ENCODE measurements at places on chromosomes 4 and X. TPM values are rescaled to one million over a fixed set of nuclear protein-coding genes. Genes with fewer than 3 reads are reported as not detected.

Gene FGFBP2
- total RNA-seq, result not detected

Gene SERTM2
- total RNA-seq, result not detected

DNA sequence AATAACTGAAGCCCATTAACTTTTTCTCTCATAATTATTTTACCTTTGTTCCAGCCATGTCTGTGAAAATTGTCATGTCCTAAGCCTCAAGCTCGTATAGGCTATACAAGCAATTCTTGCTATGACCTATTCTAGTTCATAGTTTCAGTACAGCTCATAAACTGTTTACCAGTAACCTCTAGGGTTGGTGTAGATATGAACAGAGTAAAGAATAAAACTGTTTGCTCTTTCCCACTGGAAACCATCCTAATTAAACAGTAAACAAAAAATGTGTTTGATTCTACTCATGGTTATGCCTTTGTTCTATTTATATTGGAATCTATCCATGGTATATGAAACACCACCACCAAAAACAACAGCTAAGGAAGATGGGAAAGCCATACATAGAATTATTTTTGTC, 1444.0 kb upstream of the PCDH7 start:
- no peak for DNase-seq

GRCh38 chr4:55729351-55730279, 90.0 kb upstream of the EXOC1L start:
- DNase-seq, result no peak

DNA sequence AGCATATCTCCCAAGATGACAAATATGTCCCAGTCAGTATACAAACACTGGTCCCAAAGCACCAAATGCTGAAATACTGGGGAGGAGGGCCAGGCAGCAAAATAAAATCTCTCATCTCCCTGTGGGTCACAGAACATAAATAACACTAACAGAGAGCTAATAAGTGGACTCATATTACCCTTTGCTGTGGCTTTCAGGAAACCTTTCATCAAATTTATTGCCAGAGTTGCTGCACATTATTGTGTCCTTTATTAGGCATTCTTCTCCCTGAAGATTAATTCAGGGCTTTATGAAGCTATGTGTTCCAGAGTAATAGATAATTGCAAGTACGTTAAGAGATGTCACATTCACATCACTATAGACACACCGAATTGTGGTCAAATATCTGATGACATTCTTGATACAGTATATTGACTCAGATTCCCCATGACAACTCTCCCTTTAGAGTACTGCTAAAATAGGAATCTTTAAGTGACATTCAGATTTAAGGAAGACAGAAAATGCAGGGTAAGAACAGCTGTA, 124.1 kb upstream of the PRR32 start:
- DNase-seq, result no peak

- no peak for DNase-seq
Measured at GRCh38 chrX:110359273-110359672, 625 bp downstream of the RTL9 start.

DNA sequence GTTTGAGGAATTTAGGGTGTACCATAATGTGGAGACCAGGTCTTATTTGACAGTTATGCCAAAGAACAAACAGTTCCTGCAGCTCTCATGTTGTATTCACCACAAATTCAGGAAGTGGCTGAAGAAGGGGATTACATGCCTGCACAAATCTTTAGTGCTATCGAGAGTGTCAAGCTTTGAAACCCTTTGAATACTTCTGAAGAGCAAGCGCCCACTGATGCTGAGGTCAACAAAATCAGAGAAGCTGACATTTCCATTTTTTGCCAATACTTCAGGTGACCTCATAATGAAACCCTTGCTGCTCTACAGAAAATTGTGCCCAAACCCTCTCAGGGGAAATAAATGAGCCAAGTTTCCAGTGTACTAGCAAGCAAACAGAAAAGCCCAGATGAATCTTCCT, 28.4 kb downstream of the PAK3 start:
- no peak for DNase-seq

GRCh38 chr4:10316851-10317250, 140.4 kb downstream of the ZNF518B start:
- DNase-seq, result no peak

DNA sequence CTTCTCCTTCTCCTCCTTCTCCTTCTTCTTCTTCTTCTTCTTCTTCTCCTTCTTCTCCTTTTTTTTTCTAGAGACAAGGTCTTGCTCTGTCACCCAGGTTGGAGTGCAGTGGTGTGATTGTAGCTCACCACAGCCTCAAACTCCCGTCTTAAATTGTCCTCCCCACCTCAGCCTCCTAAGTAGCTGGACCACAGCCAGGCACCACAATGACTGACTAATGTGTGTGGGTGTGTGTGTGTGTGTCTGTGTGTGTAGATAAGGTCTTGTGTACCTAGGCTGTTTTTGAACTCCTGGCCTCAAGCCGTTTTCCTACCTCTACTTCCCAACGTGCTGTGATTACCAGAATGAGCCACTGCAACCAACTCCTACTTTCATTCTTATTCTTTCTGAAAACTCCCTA, 390.9 kb downstream of the ADAM29 start:
- no peak for DNase-seq

- no peak for DNase-seq
Measured at GRCh38 chr4:187996502-187997177, 1.1 kb downstream of the ZFP42 start.

DNA sequence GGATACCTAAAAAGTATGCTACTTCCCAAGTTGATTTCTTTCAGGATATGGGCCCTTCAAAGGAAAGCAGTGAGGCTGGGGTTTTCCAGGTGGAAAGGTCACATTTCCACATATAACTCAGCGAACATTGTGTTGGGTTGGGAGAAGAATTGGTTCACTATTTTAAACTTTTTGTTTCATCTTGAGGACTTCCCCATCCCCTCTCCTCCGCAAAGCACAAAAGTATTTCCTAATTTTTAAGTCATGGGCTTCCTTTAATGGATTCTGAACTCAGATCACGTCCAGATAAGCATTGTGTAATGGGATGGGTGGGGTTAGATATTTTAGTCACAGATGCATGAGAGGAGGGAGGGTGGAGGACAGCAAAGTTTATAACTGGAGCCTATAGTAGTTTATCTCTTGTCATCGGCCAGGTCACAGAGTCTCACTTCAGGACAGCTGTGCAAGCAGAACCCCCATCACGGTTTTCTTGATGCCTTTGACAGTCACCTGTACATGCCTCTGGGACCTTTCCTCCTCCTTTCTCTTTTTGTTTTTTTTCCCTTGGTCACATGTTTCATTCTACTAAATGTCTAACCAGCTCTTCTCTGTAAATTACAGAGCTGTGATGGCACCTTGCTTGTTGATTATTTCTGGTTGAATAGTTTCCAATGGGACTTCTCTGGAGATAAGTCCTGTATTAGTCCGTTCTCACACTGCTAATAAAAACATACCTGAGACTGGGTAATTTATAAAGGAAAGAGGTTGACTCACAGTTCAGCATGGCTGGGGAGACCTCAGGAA, 115.4 kb downstream of the PTTG2 start:
- DNase-seq, result no peak

Gene PABPC5
- not detected for total RNA-seq

Gene PFKFB1
- total RNA-seq, result 0.78 TPM

- DNase-seq, result no peak
Measured at GRCh38 chr4:150997141-150997540, 17.9 kb downstream of the LRBA start.

GRCh38 chrX:29172880-29173279, 585.6 kb downstream of the IL1RAPL1 start:
- DNase-seq, result no peak

DNA sequence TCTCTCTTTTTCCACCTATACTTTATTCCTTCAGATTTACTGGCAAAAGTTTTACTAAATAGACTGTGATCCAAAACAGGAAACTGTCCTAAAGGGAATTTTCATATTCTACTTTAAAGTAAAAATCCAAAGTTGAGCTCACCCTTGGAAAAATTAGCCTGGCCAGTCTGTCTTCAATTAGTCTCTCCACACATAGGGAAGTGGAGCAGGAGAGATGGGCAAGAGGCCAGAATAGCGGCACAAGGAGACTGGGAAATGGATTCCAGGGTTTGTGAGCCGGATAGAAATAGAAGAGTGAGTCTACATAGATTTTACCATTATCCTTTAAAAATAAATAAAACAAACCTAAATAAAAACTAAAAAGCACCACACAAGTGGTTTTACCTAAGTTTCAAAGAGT, 16.2 kb upstream of the FRMD7 start:
- no peak for DNase-seq

- DNase-seq, result no peak
Measured at GRCh38 chrX:19627081-19627480, 111.8 kb upstream of the MAP3K15 start.

Gene UBA6
- 55.1 TPM for total RNA-seq

Gene TMEM271
- not detected for total RNA-seq

- no peak for DNase-seq
Measured at GRCh38 chr4:54315561-54316538, 86.8 kb downstream of the PDGFRA start.

GRCh38 chrX:120426599-120426998, 42.5 kb downstream of the LAMP2 start:
- no peak for DNase-seq

Gene GLUD2
- 0.44 TPM for total RNA-seq

- DNase-seq, result no peak
Measured at GRCh38 chr4:38531141-38531727, 132.8 kb upstream of the KLF3 start.

GRCh38 chr4:181858741-181859140, 384.5 kb upstream of the TENM3 start:
- no peak for DNase-seq

- no peak for DNase-seq
Measured at GRCh38 chrX:150094375-150094774, 156.1 kb upstream of the EOLA2 start.

- no peak for DNase-seq
Measured at GRCh38 chr4:113700602-113701150, 60.9 kb downstream of the CAMK2D start.

Gene WNK3
- 0.81 TPM for total RNA-seq

Gene LNX1
- not detected for total RNA-seq

GRCh38 chr4:173736840-173737239, 206.8 kb upstream of the HAND2 start:
- DNase-seq, result no peak

GRCh38 chrX:136310411-136310810, 9.6 kb downstream of the ADGRG4 start:
- DNase-seq, result no peak

- DNase-seq, result no peak
Measured at GRCh38 chr4:12761694-12762093, 722.4 kb downstream of the RAB28 start.

Gene MAP9
- 5.8 TPM for total RNA-seq

DNA sequence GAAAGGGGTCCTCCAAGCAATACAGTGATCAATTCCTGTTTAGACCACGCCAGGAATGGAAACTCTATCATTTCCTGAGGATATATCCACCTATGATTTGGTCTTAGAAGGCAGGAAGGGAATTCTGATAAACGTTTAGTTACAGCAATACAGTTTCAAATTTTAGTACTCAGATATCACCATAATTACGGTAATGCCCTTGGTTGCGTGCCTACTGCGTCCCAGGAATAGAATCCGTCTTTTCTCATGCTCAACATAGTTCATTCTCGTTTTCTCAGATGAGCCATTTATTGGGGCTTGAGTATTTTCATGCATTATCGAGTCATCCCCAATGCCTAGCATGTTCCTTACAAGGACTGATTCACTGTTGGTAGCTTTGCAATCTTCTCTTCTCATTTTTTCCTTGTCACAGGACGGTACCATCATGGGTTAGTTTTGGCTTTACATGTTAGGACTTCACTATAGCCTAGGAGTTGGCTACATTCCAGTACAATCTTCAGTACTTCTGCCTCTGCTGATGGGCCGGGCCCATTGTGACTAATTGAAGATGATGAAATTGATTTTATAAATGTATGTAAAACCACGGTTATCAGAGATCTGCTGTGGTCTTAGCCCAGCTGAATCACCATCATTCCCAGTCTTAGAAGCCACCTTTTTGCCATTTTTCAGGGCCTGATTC, 4.4 kb upstream of the PRKX start:
- no peak for DNase-seq

- DNase-seq, result no peak
Measured at GRCh38 chr4:26126143-26126718, 194.6 kb upstream of the RBPJ start.

DNA sequence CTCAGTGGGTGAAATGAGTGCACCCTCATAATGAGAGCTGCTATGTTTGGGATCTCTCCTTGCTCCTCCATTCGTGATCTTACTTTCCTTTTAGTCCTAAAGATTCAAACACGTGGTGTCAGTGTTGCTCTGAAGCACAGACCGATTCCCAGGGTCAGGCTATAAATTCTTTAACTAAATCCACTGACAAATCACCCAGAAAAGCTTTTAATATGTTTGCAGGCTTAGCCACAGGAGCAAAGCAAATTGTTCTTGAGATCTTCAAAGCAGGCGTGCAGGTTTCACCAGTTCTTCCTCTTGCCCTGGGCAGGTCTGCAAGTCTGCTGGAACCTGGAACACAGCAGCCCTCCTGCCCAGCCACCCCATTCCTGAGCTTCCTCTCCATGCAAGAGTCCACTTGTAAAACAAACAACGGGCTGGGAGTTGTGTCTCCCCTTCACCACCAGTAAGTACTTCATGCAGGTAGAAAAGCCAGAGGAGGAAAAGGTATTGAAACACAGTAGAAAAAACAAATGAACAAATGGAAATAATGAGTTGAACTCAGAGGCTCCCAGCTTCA, 70.1 kb upstream of the ENPP6 start:
- DNase-seq, result no peak

GRCh38 chr4:93771640-93772411, 56.7 kb upstream of the ATOH1 start:
- DNase-seq, result no peak

Gene WDR13
- 47.4 TPM for total RNA-seq

Gene MAGEA12
- total RNA-seq, result not detected

Gene SHISA3
- total RNA-seq, result not detected

- DNase-seq, result peak; percentile 4
Measured at GRCh38 chrX:48800574-48801279, 1.1 kb upstream of the HDAC6 start.

DNA sequence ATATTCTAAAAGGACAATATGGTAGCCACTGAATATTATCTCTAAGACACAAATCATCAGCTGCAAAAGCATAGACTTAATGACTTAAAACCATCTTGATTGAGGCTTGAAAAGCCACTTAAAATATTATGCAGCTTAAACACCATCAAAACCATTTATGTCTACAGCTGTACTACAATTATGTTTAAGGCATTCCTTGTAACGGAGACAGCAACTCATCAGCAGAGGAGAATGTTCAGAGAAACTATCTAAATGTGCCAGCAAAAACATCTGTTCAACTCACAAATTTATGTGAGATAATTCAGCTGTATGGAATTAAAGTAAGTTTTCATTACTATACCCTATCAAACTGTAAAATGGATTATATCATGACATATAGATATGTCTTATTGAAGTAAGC, 147.9 kb upstream of the CTSO start:
- no peak for DNase-seq
